ENCODE measurements at places on chromosomes 16 and 17.

DNA sequence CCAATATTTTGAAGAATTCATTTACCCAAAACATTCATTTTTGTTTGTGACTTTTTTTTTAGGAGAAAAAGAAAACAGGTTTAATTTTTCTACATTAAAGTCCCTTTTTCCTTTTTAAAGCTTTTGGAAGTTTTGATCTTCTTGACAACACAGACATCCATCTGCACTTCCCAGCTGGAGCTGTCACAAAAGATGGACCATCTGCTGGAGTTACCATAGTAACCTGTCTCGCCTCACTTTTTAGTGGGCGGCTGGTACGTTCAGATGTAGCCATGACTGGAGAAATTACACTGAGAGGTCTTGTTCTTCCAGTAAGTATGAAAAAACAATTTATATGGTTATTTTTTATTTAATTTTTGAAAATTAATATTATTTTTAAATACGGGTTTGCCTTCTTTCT lies 37.2 kb downstream of the SIAH1 start:
- no peak for DNase-seq

GRCh38 chr17:45971698-45972141 lies 27.3 kb upstream of the STH start:
- DNase-seq = no peak

DNA sequence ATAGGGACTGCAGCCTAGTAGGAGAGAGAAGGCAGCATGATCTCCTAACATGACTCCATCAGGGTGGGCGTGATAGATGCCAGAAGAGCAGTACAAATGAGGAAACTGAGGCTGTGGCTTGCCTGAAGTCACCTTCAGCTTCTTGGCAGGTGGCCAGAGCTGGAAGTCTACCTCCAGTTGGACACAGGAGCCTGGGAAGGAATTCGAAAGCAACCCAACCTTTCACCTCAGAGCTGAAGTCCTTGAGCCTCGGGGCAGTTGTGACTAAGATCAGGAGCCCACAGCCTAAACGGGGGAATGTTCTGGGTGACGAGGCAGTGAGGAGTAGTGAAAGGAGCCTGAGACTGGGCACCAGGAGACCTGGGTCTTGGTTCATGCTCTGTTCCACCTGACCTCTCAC lies 9.4 kb upstream of the SLC52A1 start:
- DNase-seq = no peak

DNA sequence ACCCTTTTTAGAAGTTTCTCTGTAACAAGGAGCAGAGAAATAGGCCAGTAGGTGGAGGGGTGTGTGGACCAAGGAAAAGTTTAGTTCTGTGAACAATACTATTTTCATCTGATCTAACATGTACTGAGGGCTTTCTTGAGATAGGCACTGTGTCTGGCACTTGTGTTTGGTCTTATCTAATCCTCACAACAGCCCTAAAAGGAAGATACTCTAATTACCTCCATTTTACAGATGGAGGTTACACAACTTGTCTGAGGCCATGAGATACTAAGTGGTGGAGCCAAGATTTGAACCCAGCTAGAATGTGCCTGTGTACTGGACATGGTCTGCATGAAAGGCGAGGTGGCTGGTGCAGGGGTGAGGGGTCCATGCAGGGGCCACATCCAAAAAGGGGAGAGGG lies 4.5 kb downstream of the TNFSF12 start:
- DNase-seq = no peak

- DNase-seq = no peak
Measured at GRCh38 chr17:75777296-75777922, 7.2 kb upstream of the UNK start.

DNA sequence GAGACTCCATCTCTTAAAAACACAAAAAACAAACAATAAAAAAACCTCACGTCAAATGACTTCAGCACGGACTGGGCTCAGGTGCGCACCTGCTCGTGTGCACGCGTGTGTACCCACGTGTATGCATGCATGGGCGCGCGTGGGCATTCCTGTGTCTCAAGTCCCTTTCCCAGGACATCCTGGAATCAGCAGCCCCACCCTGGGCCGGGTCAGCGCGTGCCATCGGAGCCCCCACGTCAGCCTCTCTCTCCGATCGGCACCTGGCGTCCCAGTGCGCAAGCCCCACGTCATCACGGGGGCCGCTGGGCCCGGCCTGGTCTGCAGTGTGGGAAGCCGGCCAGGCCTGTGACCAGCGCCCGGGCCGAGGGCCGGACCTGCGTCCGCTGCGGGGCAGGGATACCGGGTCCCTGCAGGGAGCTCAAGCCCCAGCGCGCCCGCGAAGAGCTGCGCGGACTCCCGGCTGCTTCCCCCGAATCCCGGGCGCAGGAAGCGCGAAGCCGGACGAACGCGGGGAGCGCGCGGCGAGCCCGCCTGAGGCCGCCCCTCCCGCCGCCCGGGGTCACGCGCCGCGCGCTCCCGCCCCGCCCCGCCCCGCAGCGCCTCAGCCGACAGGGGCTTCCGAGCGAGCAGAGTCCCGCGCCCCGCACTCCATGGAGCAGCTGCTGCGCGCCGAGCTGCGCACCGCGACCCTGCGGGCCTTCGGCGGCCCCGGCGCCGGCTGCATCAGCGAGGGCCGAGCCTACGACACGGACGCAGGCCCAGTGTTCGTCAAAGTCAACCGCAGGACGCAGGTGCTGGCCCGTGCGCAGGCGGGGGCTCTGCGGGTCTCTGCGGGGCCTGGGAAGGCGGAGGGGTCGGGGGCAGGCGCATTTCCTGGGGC lies at the start of gene FN3K:
Gene FN3K, plus strand, starts transcription at position 629 of the 880 bp plus-strand sequence. Its CDS starts 22 bp downstream, at position 651.
- no peak for DNase-seq

DNA sequence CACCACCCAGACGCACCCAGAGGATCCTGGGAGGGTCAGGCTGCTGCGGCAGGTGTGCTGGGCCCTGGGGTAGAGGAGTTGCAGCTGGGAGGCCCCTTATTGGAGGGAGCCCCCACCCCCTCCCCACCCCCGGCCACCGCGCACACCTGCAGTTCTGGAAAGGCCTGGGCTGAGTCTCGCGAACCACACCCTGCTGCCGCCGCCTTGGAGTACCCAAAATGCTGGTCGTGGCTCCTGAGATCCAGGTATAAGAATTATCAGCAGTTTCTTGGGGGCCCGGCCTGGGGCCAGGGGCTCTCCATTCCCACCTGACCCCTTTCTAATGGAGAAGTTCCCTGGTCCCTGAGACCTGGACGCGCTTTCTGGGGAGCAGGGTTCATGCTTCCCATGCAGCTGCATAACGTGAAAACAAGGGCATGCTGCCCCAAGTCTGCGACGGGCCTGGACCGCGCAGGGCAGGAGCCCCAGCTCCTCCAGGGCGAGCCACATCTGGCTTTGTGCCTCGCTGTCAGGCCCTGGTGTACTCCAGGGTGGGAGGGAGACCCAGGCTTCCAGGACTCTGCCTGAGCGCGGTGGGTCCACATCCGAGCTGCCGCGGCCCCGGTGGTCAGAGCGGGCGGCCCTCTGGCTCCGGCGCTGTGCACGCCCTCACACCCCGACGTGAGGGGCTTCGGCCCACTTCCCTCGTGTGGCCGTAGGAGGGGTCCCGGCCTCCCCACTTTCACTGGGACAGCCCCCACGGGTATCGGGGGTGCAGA lies 7.3 kb upstream of the SNAI3 start:
- DNase-seq = no peak

DNA sequence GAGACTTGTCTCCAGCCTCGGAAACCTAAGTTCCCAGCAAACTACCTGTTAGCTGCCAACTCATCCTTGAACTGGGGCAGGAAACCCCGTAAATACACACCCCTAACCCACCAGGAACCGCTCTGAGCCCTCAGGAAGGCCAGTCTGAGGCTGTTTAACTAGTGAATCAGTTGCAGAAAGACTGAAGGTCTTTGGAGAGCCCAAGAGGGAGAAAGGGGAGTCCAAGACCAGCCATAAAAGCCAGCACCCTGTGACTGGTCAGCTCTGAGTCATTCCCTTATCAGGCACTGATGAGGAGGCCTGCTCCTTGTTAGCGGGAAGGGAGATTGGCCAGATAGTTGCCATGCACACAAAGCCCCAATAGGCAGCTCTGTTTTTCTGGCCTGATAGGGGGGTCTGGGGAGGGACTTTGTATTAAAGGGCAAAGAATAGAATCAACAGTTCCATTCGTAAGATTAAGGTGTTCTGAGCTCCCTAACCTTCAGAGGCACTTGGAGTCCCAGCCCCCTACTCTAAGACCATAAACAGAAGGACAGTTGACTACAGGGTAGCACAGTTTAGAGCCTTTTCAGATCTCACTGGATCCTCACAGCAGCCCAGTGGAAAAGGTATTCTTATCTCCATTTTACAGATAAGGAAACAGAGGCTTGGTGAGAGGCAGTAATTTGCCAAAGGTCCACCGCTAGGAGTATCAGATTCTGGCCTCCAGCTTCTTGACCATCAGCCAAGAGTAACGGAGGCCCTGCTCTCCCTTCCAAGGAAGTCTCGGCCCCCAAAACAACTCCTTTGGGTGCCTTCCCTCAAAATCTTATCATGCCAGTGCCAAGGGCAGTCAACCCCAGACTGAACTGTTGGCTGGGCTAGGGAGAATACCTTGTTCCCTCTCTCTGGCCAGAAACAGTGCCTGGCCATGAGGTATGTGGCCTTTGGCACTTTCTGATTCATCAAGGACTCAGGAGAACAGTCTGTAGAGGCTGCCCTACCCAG lies 2.2 kb upstream of the KRT19 start:
- DNase-seq = no peak

DNA sequence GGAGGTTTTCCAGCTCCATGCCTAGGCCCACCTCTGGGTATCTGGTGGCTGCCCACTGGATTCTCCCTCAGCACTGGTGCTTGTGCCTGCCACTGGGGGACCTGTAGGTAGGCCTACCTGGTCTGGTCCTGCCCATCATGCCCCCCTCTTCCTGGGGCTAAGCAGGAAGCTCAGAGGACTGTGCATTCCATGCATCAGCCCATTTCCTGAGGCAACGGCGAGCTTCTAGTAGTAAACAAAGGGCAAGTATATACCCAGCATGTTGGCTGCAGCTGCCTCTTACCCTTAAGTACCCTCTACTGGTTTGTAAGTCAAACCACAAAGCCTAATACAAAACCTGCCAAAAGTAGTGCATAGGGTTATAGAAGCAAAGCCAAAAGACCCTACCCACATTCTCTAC lies 37.5 kb downstream of the SDR42E1 start:
- DNase-seq = no peak

- DNase-seq = no peak
Measured at GRCh38 chr16:4982056-4982867, 24.1 kb downstream of the SEC14L5 start.

DNA sequence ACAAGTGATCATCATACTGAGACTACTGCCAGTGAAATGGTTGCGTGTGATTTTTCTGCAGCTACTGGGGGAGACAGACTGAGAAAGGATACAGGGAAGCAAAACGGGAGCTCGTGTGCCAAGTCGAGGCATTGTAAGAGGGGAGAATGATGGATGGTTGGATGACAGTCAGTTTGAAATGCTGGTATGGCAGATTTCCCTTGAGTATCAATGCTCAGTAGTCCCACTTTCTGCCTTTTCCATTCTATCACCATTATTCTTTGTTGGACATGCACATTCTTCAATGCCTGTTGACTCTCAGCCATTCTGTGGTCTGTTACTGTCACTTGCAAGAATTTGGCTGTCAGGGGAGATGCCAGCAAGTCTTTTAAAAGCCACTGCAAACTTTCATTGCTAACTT lies 510.6 kb upstream of the RBFOX1 start:
- DNase-seq = no peak

DNA sequence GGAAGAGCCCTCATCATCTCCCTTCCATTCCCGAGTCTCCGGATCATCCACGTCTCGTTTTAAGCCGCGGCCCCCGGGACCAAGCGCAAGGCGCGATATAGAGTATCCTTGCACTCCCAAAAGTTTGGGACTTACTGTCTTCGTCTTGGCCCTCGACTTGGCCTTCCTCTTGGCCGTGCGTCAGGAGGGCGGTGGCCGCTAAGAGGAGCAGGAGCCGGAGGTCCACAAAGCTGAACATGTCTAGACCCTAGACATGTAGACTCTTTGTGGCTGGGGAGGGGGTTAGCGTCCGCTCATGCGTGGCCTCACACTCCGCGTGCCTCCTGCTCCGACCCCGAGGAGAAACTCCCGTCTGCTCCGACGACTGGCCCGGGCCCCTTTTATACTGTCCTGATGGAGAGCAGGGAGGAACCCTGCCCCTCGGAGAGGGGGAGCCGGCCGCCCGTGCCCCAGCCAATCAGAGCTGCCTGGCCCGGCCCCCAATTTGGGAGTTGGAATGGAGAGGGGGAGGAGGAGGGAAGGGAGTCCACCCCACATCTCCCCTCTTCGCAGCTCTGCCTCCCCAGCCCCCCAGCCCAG lies at the start of gene COL1A1:
Gene COL1A1, minus strand, starts transcription at position 356 of the 579 bp plus-strand sequence. Its CDS starts 118 bp downstream, at position 238.
- no peak for DNase-seq

DNA sequence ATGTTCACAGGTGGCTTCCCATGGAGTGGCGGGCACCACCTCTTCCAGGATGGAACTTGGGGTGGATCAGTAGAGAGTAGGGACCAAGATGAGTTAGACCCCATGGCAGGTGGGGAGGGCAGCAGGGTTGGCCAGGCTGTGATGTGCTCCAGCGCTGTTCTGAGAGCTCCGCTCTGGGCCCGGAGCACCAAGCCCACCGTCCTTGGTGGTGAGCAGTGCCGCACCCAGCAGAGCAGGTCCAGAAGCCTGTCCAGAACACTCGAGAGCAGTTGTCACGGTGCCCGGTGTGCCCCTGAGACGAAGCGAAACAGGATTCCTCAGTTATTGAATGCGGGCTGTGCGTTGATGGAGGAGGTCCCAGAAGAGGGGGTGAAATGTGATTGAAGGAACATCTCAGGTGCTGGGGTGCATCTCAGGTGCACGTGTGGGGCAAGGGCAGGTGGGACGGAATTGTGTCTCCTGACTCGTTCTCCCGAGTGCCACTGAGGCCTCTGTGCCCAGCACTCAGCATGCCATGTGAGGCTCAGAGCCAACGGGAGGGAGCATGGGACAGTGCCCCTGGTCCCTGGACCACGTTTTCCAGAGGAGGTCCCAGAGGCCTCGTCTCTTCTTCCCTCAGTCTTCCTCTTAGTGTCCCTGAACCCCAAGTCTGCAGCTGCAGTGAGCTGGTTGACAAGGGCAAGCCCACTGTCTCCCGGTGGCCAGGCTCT lies 39.5 kb downstream of the COX4I1 start:
- DNase-seq = no peak

DNA sequence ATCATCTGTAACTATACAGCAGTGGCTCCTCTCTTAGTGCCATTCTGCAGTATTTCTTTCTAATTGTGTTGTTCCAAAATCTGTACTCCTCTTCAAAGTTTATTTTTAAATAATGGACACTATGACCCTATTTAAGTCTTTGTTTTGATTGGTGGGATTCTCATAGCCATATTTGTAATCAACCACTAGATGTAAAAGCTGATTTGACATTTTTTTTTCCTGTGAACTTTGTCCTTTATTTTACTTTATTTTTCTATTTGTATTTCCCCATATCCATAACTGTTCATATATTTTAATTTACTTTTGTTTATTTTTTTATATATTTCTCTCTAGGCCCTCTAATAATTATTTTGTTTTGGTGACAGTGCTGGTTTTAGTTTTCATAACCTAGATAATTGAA lies 544.4 kb downstream of the KCNJ2 start:
- DNase-seq = no peak

DNA sequence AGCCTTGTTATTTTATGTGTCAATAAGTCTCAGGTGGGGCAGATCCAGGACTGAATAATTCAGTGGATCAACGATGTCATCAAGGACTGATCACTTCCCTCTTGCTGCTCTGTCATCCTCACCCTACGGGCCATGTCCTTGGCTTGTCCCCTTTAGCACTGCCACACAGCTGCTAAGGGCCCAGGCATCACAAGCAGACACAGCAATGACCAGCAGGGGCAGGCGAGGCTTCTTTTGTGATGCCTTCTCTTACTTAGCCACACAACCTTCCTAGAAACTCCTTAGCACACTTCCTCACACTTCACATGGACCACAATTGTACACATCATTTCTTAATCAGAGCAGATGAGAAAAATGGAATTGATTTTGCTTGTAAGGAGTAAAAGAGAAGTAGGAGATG lies 356.3 kb upstream of the SOX9 start:
- no peak for DNase-seq
